ENCODE measurements at places on chromosomes 2 and 18. TPM values are rescaled to one million over a fixed set of nuclear protein-coding genes. Genes with fewer than 3 reads are reported as not detected.

DNA sequence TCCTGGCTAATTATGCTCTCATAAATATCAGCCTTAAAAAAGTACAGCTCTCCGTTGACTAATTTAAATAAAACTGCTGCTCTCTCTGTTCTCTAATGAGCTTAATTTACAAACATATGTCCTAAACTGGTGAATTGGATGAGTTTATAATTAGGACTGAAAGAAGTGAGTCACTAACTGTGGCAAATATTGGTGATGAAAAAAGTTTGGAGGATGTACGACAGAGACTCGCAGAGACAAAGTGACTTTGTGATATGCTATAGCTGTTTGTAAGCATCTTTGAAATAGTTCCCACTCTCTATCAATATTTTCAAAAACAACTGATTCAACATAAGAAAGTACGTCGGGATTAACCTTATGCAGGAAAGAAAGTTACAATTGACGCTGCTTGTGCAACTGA is 138.9 kb upstream of the TMEFF2 start:
- DNase-seq: no peak

GRCh38 chr18:46279673-46280072 is 175.5 kb downstream of the HAUS1 start:
- DNase-seq: no peak

GRCh38 chr18:21458788-21459187 is 141.7 kb downstream of the ESCO1 start:
- DNase-seq: no peak

CD302 gene
- total RNA-seq: 9.4 TPM

- no peak for DNase-seq
Measured at GRCh38 chr2:129879614-129880180, 99.8 kb upstream of the RAB6C start.

OSR1 gene
- 1.3 TPM for total RNA-seq

DNA sequence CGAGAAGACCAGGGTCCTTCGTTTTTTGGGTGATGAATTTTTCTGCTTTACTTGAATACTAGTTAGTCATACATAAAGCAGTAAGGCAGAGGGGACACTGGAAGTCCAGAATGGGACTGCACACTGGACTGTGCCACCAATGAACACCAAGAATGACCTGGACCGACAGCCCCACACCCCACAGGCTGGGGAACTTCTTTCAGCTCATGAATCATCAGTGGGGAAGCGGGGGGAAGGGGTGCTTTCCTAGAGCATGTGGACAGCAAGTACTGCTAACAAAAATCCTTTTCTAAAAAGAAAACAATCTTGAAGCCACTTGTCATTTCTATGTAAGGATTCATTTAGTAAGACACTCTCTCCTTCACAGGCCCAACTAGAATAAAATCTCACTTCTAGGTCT is 86.0 kb downstream of the DTNB start:
- DNase-seq: no peak

DNA sequence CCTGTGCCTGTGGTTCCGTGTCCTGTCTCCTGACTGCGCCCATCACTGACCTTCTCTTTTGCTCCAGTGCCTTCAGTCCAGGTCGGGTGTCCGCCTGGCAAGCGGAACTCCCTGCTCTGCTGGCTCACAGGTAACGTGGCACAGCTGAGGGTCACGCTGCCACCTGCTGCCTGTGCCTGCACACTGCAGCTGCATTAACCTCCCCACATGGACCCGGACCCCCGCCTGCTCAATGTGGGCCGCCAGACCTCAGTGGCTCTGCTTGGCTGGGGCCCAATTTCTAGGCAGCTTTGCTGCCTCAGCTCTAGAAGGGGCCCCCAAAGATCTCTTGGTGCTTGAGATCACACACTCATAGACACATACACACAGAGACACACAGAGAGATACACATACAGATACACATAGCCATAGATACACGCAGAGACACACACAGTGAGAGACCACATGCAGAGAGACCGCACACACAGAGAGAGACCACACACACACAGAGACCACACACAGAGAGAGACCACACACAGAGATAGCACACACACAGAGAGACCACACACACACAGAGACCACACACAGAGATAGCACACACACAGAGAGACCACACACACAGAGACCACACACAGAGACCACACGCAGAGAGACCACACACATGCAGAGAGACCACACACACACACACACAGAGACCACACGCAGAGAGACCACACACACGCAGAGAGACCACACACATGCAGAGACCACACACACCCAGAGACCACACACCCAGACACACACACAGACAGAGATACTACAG is 14.9 kb upstream of the CNNM3 start:
- peak; percentile 51 for DNase-seq

TMEM182 gene
- 4.5 TPM for total RNA-seq

- DNase-seq: no peak
Measured at GRCh38 chr2:197516393-197516761, 511 bp downstream of the MOB4 start.

DNA sequence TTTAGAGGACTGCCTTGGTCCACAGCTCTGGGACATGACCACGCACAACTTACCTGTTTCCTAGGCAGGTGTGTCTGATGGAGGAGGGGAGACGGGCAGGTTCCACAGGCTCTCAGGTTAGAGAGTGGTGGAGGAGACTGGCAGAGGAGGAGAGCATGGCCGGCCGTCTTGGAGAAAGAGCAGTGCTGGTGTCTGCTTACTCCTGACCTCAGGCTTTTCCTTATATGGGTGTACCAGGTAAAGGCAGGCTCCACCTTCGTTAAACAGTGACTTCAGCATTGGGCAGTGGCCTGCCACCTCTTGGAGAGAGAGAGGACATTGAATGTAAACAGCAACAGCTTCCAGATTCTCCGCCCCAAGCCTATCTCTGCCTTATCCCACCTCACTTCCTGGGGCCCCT is at the start of gene CAPN13:
CAPN13 (minus strand) TSS at position 198 of the 400 bp plus-strand sequence. CDS start 20,121 bp downstream, outside the sequence.
- DNase-seq: peak; percentile 8

DNA sequence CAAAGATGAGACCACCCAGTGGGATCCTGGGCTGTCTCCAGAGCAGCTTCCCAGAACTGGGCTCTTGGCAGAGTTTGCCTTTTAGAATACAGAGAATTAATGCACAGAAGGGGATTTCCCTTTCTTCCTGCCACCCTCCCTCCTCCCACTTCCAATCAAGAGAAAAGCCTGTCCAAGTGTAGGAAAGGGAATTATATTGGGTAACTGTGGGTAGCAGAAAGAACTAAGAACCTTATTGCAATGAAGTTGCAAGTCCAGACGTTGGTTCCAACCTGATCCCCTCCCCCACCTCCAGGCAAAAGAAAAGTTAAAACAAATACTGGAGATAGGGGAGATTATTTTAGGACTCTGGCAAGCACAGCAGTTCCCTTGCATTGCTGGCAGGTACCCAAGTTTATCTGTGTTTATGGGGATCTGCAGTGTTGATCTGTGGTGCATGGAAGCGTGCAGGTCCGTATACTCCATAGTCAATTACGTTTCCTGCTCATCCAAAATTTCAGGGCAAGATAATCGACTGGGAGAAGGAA is 114.3 kb downstream of the PRKCE start:
- no peak for DNase-seq

SIGLEC15 gene
- total RNA-seq: 3.5 TPM

HOXD13 gene
- total RNA-seq: 3.1 TPM

DNA sequence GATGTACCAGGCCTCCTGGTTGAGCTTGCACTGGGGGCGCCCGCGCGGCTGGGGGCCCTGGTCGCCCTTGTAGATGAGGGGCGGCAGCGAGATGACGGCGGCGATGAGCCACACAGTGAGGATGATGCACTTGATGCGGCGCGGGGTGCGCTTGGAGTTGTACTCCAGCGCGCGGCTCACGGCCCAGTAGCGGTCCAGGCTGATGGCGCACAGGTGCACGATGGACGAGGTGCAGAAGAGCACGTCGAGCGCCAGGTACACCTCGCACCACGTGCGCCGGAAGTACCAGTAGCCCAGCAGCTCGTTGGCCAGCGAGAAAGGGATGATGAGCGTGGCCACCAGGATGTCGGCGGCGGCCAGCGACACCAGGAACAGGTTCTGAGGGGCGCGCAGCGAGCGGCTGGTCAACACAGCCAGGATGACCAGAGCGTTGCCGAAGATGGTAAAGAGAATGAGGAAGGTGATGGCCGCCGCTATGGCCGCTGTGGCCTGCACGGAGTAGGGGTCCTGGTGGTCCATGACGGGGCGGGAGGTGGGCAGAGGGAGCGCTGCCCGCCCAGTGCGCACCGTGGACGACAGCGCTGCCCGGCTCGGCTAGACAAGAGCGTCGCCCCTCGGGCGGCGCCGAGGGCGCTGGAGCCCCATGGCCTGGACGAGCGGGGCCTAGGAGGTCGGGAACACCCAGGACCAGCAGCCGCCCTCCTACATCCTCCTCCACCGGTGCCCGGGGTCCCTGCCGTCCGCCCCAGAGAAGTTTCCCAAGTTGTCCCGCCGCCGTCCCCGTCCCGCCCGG is 544 bp downstream of the ADRA2B start:
- no peak for DNase-seq

- no peak for DNase-seq
Measured at GRCh38 chr2:173673640-173674039, 291.5 kb downstream of the SP3 start.

- DNase-seq: no peak
Measured at GRCh38 chr2:195603408-195603807, 53.6 kb upstream of the SLC39A10 start.

DNA sequence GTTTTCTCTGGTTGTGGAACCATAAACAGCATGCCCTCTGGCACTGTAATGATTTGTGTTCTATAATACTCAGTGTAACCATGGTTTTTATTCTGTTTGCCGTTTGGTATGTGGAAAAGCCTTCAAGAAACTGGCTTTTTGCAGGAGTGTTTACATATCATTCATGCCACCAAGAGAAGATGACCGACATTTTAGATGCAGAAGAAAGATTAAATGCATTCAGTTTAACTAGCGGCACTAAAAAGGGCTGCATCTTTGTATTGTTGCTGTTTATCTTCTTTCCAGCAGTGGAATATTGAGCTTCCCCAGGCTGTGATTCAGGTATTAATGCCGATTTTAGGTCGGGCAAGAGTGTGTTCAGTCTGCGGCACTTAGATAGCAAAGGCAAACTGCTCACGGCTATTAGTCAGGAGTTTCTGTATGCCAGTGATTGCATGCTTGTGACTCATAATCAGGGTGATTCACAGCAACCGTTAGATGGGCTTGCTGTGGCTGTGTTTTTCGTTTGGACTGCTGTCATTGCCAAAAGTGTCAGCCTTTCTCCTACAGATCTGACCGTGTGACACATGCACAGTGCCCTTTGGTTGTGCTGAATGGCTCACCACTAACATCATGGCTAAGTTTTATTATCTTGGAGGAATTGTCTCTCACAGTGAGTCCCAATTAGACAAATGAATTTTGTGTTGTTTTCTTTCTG is 479.7 kb downstream of the PARD3B start:
- peak; percentile 91 for DNase-seq

KRTCAP3 gene
- not detected for total RNA-seq

KRCC1 gene
- total RNA-seq: 35.3 TPM

KCNG2 gene
- total RNA-seq: not detected

- peak; percentile 36 for DNase-seq
Measured at GRCh38 chr2:9771481-9772017, 71.7 kb upstream of the TAF1B start.

DNA sequence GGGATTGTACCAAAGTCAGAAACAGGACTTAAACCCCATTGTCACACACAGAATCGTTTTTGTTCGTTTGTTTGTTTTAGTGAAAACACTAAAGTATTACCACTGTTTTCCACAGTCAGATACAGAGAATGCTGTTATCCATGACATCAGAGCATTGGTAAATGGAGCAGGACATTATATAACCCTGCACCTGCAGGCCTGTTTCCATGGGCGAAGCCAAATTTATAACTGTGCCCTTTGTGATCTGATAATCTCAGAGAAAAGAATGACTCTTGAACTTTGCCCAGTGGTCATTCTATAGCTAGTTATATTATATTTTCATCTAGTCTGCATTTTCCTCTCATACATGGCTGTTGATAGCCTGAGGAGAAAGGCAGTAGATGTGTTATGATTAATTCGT is 217.6 kb downstream of the TMEM182 start:
- DNase-seq: no peak

GRCh38 chr18:56402872-56403516 is 235.4 kb downstream of the TXNL1 start:
- peak; percentile 79 for DNase-seq

GRCh38 chr2:152454371-152454770 is 119.4 kb downstream of the FMNL2 start:
- DNase-seq: no peak

- DNase-seq: no peak
Measured at GRCh38 chr2:29492701-29493100, 377.5 kb downstream of the CLIP4 start.

GBX2 gene
- 1.1 TPM for total RNA-seq

DNA sequence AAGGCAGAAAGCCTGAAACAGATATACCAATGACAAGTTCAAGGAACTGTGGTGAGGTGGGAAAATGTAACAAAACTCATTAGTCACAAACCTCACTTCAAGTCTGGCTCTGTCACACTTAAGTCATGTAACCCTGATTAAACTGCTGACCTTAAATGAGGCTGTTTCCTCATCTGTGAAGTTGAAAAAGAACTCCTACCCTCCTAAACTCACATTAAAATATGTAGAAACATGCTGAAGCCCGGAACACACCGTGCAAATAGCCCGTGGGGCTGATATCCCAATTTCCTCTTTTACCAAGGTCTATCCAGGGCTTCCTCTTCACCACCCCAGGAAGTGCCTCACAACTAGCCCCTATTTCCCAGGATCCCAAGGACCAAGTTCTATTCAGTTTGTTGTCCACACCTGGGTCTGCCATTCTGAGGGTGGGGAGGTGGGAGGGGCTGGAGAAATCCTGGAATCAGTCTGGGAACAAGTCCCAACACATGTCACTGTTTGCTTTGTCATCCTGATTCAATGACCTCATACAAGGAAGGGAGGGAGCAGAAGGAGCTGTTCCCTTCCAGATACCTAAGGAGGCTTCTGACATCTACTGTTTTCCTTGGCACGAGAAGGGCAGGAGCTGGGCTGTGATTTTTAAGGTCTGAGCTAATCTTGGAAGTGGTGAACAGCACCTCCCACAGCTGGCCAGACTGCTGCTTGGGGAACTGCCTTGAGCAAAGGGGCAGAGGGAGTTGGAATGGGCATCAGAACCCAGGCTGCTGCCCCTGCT is 42.3 kb downstream of the SLC4A1AP start:
- peak; percentile 96 for DNase-seq

KYNU gene
- total RNA-seq: 304 TPM

GRCh38 chr2:10678225-10678624 is 11.6 kb downstream of the NOL10 start:
- no peak for DNase-seq

VWC2L gene
- total RNA-seq: not detected

SIX3 gene
- not detected for total RNA-seq

STAT4 gene
- 4.3 TPM for total RNA-seq

Measured in H4 (cell line).